ENCODE measurements at places on chromosomes 12 and 14. TPM values are rescaled to one million over a fixed set of nuclear protein-coding genes. Genes with fewer than 3 reads are reported as not detected.

LALBA gene
- polyA plus RNA-seq = not detected

CIPC gene
- polyA plus RNA-seq = 21.8 TPM

VWF gene
- 12.1 TPM for polyA plus RNA-seq

DNAI7 gene
- polyA plus RNA-seq = 7.1 TPM

PLEKHH1 gene
- polyA plus RNA-seq = 75.3 TPM

TRHDE gene
- 23.0 TPM for polyA plus RNA-seq

DIO3 gene
- 0.08 TPM for polyA plus RNA-seq

NRIP2 gene
- polyA plus RNA-seq = 30.5 TPM

KCNK13 gene
- 0.17 TPM for polyA plus RNA-seq

RNASE4 gene
- 2.4 TPM for polyA plus RNA-seq

RPS6KL1 gene
- polyA plus RNA-seq = 1.9 TPM

CCDC60 gene
- not detected for polyA plus RNA-seq

RACGAP1 gene
- 56.1 TPM for polyA plus RNA-seq

SIX6 gene
- not detected for polyA plus RNA-seq

POLE2 gene
- polyA plus RNA-seq = 16.7 TPM

PXN gene
- polyA plus RNA-seq = 56.7 TPM

OR6S1 gene
- polyA plus RNA-seq = not detected

FSCB gene
- polyA plus RNA-seq = not detected

INSM2 gene
- not detected for polyA plus RNA-seq

NIN gene
- polyA plus RNA-seq = 35.0 TPM

TBX3 gene
- 64.0 TPM for polyA plus RNA-seq

IFNG gene
- not detected for polyA plus RNA-seq

MFAP5 gene
- polyA plus RNA-seq = 6.1 TPM

SLC35F4 gene
- 4.0 TPM for polyA plus RNA-seq

GYS2 gene
- 0.32 TPM for polyA plus RNA-seq

Data from renal cortex interstitium (tissue), 15 donors.